Astrocyte (in vitro differentiated cells and primary cell): ENCODE measurements at places on chromosomes 3 and 15. TPM values are rescaled to one million over a fixed set of nuclear protein-coding genes. Genes with fewer than 3 reads are reported as not detected.

DPPA2 gene
- total RNA-seq, result 0.48 and 0.89 TPM in 2 replicates

DNA sequence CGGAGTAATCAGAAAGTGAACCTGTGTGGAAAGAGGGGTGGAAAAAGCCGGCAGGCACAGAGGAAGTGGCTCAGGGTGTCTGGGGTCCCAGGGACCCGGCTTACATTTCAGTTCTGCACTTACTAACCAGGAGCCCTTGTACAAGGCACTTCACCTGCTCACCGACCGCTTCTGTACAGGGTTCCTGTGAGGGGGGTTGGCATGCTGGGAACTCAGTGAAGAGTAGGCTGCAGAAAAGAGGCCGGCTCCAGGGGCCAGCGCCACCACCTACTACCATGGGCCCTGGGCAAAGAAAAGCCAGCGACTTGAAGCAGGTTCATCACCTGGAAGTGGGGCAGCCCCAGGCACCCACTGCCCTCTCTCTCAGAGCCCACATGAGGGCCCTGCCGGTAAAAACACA, 6.2 kb downstream of the STIMATE start:
- DNase-seq, result no peak

TYRO3 gene
- total RNA-seq, result 28.5 and 34.0 TPM in 2 replicates

DNA sequence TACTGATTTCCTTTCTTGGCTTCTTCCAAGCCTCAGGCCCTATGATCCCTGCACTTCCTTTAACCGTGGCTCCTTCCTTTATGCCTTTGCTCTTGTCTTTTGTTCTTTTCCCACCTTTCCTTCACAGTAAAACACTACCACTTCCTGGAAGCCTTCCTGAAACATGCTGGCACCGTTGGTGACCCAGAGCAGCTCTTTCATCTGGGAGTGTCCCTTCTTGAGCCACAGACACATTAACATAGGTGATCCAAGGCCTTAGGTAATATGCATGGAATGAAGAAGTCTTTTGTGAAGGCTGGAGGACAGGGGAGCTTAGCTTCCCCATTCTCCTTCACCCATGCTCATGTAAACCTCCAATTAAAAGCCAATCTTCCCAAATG, 39.4 kb downstream of the AMOTL2 start:
- DNase-seq, result no peak

- DNase-seq, result no peak
These were observed 37.6 kb upstream of the RGMA start for GRCh38 chr15:93126599-93126998.

GRCh38 chr3:86481636-86482035, 509.3 kb downstream of the VGLL3 start:
- DNase-seq, result no peak
